ENCODE measurements at places on chromosomes 5 and 9. TPM values are rescaled to one million over a fixed set of nuclear protein-coding genes. Genes with fewer than 3 reads are reported as not detected.
A peak's percentile ranks its signal among the peaks of the same experiment; 100 is the strongest.

DNA sequence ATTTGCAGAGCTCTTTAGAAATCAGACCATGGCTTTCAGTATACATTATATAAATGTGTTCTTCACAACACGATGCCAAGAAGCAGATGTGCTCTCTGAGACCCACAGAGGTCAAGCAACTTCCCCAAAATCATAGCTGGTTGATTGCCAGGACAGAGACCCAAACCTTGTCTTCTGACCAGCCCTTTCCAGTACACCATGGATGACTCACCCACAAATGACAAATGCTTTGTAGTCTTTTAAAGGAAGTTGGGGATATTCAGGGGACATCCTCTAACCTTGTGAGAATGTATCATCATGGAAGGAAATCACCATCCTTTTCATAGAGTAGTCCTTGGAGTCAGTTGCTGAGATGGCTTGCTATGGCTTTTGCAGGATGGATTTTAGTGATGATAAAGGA lies 30.1 kb downstream of the ZNF462 start:
- peak; percentile 91 for DNase-seq

DNA sequence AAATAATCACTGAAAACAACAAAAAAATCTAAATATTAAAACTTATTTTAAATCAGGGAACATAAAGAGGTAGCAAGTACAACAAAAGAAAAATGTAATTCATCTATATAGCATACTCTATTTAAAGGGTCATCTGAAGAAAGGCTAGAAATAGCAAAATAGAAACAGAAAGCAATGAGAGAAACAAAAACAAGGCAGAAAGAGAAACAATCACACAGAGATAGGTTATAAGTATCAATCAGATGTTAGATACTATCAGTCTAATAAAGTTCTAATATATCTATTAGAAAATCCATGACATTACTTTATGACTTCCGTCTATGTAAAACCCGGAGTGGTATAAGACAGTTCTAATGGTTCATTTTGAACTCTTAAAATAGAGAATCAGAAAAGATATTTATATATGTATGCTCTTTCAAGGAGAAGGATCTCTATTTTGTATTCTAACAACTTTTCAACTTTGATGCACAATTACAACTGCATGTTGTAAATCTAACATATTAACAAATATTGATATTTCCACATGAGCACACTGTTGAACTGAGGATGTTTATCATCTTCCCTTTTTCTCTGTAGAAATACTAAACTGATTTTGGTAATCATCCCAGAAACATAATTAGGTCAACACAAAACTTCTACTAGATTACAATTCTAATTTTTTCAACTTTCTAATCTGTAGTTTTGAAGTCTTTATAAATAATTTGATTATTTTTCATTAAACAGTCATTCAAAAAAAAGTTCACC lies 15.8 kb downstream of the RICTOR start:
- no peak for DNase-seq

- DNase-seq, result no peak
These were observed 131.9 kb downstream of the ST8SIA4 start for GRCh38 chr5:100771181-100771580.

- no peak for DNase-seq
These were observed 244.0 kb downstream of the GABRB2 start for GRCh38 chr5:161302559-161302958.

DNA sequence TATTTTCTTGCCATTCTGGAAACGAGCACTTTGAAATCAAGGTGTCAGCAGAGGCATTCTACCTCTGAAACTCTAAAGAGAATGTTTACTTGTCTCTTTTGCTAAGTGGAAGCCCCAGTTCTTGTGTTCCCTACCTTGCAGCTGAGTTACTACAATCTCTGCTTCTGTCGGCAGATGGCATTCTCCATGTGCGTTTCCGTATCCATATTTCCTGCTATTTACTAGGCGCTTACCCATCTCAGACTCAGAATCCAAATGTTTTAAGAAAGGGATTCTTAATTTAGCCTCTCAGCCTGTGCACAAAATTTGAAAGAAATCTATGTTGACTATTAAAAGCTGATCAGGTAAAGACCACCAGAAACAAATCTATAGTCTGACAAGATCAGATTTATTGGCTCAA lies 221.3 kb upstream of the FTMT start:
- DNase-seq, result no peak

The SECISBP2 gene
- 24.2 TPM for total RNA-seq

The CRB2 gene
- not detected for total RNA-seq

The SLC34A1 gene
- total RNA-seq, result 0.10 TPM

The CYSRT1 gene
- total RNA-seq, result 1.4 TPM

All from HT1080 (cell line).